ENCODE measurements at places on chromosomes 12 and 14. TPM values are rescaled to one million over a fixed set of nuclear protein-coding genes. Genes with fewer than 3 reads are reported as not detected.

The RCOR1 gene
- 38.0 TPM for polyA plus RNA-seq

The SRRM4 gene
- polyA plus RNA-seq = 0.03 TPM

DNA sequence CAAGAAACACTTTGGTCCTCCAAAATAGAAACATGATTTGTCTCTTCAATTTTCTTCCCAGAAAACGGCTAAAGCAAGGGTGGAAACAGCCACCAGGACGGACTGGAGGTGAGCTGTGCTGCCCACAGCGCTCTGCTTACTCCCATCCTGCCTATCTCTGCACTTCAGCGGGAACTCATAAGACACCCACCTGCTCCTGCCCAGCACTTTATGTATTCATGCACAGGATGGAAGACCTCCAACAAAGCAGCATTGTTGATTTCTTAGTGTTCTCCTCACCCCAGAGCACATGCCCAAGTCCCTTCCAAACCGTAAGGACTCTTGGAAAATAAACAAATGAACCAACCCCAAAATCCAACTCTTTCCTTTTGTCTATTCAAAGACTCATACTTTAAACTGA lies 277.2 kb downstream of the MED13L start:
- no peak for DNase-seq

DNA sequence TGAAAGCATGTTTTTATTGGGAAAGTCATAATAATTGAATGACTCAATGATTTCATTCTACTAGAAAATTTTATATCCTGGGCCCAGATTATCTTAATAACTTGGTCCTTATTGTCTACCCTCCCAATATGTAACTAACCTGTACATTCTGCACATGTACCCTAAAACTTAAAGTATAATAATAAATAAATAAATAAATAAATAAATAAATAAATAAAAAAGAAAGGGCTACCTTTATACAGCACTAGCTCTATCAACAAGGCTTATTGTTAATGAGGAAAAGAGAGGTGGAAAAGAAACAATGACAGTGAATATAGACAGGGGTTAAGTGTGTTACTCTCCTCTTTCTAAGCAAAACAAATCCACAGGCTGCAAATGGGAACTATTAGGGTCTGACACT lies 83.6 kb downstream of the GRIN2B start:
- DNase-seq = no peak

- DNase-seq = no peak
Observed at GRCh38 chr12:5554711-5555110, 122.8 kb downstream of the NTF3 start.

The A2M gene
- 256 TPM for polyA plus RNA-seq

The ASCL1 gene
- polyA plus RNA-seq = 0.22 TPM

The C12orf60 gene
- polyA plus RNA-seq = 4.8 TPM

The KCNA5 gene
- 2.0 TPM for polyA plus RNA-seq

DNA sequence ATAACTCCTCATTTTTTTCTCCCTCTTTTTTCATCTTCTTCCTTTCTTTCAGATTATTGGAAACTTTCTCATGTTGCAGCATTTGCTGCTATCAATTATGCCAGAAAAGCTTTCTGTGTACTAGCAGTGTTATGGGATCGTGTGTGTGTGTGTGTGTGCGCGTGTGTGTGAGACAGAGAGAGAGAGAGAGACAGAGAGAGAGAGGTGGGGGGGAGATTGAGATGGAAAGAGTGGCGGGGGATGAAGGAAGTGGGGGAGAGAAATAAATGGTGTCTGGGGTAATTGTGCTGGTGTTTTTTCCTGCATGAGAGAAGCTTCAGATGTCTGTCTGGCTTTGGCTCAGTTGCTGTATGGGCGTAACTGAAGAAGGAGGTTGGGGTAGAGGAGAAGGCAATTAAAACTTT lies 268.9 kb downstream of the RAD51B start:
- no peak for DNase-seq

The TCL1A gene
- polyA plus RNA-seq = 0.61 TPM

DNA sequence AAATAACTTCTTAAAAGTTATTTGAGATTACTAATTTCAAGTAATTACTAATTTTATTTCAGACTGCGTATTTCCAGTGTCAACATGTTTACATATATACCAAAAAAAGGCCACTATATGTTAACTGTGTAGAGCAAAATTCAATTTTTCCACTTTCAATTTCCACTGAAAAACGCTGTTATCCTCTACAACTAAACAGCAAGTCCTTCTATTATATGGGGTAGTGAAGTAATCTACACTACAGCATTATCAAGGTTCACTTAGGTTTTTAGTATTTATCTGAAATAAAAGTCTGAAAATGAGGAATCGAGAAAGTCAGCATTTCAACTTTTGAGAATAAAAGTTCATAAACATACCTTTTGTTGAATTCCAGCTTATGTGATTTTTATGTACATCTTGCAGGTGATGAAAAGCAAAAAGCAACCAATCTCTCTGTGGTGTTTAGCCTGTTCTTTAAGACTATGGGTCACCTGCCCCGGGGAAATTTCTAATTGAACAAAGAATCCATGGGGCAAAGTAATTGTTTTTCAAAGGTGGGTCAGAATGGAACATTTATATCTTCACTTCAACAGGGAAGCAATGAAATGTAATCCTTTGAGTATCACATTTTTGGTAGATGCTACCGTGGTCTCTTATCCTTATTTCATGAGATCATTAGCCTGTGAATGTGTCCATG lies 3.3 kb downstream of the BTG1 start:
- DNase-seq = no peak

GRCh38 chr12:95978774-95979173 lies 17.4 kb downstream of the HAL start:
- DNase-seq = no peak

DNA sequence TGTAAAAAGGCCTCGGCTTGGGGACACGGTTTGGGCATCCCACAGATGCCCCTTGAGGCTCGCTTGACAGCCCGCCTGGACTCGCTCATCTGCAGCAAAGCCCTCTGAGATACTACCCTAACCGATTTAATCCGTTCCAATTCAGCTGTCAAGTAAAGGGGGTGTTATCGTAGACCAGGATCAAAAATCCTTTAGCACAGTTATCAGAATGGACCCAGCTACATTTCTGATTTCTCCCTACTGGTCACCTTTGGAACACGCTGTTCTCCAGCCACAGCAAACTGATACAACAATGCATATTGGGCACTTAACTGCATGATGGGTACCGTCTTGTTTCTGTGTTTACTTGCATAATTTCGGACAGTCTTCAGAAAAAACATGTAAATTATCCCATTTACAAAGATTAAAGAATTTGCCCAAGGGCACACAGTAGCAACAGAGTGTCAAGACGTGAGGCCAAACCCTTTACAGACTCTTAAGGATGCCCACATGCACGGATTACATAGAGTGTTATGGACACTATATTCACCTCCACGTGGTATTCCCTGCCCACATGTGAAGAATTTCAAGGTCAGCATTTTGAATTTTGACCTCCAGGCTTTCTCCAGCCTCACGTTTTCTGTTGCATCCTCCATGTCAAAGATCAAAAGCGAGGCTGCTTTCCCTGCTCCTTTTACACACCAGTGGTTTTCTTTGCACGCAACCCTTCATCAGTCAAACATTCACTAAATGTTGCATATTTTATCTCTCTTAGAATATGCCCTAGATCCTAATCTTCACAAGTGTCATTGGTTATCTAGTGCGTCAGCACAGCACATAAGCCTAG lies 3.2 kb upstream of the DUSP6 start:
- DNase-seq = no peak

DNA sequence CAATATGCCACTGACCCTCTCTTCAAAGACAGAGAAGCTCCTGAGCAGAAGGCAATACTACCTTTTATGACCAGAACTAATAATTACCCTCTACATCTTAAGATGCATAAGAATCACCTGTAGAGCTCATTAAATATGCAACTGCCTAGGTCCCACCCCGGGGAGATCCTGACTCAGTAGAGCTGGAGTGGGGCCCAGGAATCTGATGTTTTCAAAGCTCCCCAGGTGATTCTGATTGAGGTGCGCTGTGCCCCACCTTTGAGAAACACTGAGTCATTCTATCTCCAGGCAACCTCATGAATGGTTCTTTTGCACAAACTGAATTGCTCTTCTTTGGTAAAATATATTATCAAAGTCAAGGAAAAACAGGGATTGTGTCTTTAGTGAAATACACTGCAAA lies 149.3 kb upstream of the BMP4 start:
- no peak for DNase-seq

DNA sequence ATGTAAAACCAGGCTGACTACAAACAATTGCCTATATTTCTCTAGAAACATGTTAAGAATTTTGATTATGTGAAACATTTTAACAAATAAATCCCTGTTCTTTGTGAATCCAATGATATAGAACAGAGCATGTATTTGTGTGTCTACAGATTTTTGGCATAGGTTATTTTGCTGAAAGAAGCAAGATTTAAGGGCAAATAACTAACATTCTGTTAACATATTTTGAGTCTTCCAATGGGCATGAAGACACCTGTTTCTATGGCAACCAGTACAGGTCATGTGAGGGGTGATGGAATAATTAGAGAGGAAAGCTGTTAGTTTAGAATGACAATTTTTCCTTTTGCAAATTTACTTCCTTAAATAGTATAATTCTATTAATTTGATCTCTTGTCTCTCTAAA lies 8.8 kb downstream of the ART4 start:
- DNase-seq = no peak

DNA sequence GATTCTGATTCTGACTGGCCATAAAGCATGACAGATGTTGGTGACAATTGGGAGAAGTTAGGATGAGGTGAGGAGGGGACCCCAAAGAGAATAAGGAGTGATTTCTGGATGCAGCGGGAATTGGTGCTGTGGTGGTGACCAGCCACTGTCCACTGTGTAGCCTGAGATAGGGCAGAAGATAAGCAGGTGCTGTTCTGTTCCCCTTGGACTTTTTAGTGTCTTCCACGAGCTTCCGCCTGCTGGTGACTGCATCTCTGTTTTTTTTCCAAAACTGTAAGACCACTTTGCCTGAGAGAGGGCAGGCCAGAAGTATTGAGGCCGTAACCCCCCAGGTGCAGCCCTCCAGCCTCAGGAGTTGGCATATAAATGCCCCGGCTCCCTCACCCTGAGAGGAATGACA lies 161.2 kb upstream of the MYL2 start:
- no peak for DNase-seq

DNA sequence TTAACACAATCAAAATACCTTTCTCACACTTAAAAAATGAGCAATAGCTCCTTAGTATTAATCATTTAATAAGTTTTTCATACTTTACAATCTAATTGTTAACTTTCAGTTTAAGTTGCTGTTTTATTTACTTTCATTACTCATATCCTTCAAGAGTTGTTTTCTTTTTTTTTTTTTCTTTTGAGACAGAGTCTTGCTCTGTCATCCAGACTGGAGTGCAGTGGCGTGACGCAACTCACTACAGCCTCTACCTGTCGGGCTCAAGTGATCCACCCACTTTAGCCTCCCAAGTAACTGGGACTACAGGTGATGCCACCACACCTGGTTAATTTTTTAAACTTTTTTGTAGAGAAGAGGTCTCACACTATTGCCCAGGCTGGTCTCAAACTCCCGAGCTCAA lies 16.1 kb downstream of the ZBTB1 start:
- no peak for DNase-seq

The ACVRL1 gene
- 31.1 TPM for polyA plus RNA-seq

DNA sequence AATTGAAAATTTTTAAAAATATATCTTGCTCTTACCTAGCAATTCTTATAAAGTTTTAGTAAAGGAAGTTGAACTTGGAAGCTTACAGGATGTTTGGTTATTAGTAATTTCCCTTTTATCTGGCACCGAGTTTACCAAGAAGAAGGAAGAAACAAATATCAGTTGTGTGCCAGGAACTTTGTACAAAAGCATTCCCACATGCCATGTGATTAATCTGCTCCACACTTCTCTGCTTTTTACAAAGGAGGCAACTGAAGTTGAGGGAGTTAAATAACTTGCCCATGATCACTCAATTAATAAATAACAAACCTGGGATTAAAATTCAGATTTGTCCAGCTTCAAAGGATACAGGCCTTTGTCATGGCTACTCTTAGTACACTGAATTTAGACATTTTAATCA lies 122.5 kb upstream of the BCAT1 start:
- no peak for DNase-seq

The AQP2 gene
- 117 TPM for polyA plus RNA-seq

The NEDD1 gene
- 32.0 TPM for polyA plus RNA-seq

The TAS2R8 gene
- polyA plus RNA-seq = not detected

All from renal cortex interstitium (tissue), 15 donors.